ENCODE measurements at places on chromosomes 2 and 18. TPM values are rescaled to one million over a fixed set of nuclear protein-coding genes. Genes with fewer than 3 reads are reported as not detected.

GRCh38 chr18:11944252-11944651, 36.1 kb upstream of the MPPE1 start:
- H3K4me3 ChIP-seq = no peak overlapping the region
- DNase-seq = no peak
- no peaks in the 10 kb centered on the region for H3K36me3 ChIP-seq
- H3K27ac ChIP-seq = no peak overlapping the region

- H3K27ac ChIP-seq = no peak overlapping the region
- no peak overlapping the region for H3K4me3 ChIP-seq
- no peak for DNase-seq
- H3K27me3 ChIP-seq = no peaks in the 10 kb centered on the region
- no peaks in the 10 kb centered on the region for H3K36me3 ChIP-seq
Observed at GRCh38 chr2:172351586-172351985, 75.8 kb upstream of the ITGA6 start.

- H3K36me3 ChIP-seq = no peaks in the 10 kb centered on the region
- no peaks in the 10 kb centered on the region for H3K27me3 ChIP-seq
- DNase-seq = peak; percentile 0
- H3K27ac ChIP-seq = no peak overlapping the region
- no peak overlapping the region for H3K4me3 ChIP-seq
Observed at GRCh38 chr2:23009545-23010149, 375.3 kb upstream of the KLHL29 start.

Gene SDC1
- total RNA-seq = 74.3 TPM

- peak; percentile 20 for DNase-seq
- H3K4me1 ChIP-seq = no peaks in the 10 kb centered on the region
- H3K27me3 ChIP-seq = no peaks in the 10 kb centered on the region
- peaks cover 20% of the 10 kb centered on the region for H3K36me3 ChIP-seq
Observed at GRCh38 chr2:222609381-222609780, 46.5 kb downstream of the FARSB start.

GRCh38 chr18:22667616-22668422, 250.1 kb upstream of the CTAGE1 start:
- H3K4me1 ChIP-seq = peaks cover 26% of the 10 kb centered on the region
- peak; percentile 99 for DNase-seq
- H3K27me3 ChIP-seq = no peaks in the 10 kb centered on the region

- peak; percentile 14 for DNase-seq
- no peak overlapping the region for H3K27ac ChIP-seq
- no peaks in the 10 kb centered on the region for H3K27me3 ChIP-seq
- H3K4me3 ChIP-seq = no peak overlapping the region
- peaks cover 10% of the 10 kb centered on the region for H3K36me3 ChIP-seq
Observed at GRCh38 chr2:148238561-148238960, 217.7 kb downstream of the MBD5 start.

Gene TRIB2
- 28.6 TPM for total RNA-seq

DNA sequence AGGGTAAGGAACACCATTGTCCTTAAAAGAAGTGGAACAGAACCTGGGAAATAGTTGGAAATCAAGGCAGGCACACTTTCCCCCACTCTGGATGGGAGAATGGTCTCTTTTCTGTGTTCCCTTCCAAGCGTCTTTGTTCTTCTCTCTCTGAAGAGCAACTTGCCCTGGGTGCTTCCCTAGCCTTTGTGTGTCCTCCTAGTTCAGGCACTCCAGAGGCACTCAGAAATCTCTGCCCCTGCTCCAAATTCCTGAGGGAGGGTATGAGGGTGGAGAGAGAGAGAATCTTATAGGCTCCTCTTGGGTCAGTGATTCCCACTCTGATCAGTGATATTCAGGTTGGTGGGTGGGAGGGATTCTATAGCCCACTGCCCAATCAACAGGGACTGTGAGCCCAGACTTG, 8.8 kb upstream of the SIX2 start:
- no peaks in the 10 kb centered on the region for H3K36me3 ChIP-seq
- H3K27me3 ChIP-seq = peaks cover 78% of the 10 kb centered on the region
- no peak overlapping the region for H3K4me3 ChIP-seq
- peaks cover 12% of the 10 kb centered on the region for H3K4me1 ChIP-seq
- no peak for DNase-seq

DNA sequence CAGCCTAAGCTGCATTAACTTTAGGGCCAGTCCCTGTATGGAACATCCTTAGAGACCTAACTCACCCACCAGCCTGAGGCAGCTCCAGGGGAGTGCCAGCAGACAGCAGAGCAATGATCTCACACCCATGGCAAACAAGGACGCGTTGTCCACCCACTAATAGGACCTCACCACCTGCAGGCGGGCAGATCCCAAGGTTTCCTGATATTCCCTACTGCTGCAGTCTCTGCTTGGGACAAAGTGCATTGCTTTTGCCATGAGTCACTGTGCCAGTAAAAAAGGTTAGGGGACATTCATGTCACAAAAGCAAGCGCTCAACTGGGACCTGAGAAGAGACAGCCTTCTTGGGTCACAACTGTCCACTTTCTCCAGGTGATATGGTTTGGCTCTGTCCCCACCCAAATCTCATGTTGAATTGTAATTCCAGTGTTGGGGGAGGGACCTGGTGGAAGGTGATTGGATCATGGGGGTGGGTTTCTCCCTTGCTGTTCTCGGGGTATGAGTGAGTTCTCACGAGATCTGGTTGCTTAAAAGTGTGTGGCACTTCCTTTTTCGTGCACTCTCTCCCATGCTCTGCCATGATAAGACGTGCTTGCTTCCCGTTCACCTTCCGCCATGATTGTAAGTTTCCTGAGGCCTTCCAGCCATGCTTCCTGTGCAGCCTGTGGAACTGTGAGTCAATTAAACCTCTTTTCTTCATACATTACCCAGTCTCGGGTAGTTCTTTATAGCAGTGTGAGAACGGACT, 160.2 kb downstream of the MIB1 start:
- H3K27me3 ChIP-seq = no peaks in the 10 kb centered on the region
- H3K4me1 ChIP-seq = no peaks in the 10 kb centered on the region
- no peak overlapping the region for H3K27ac ChIP-seq
- no peaks in the 10 kb centered on the region for H3K36me3 ChIP-seq
- no peak overlapping the region for H3K4me3 ChIP-seq

DNA sequence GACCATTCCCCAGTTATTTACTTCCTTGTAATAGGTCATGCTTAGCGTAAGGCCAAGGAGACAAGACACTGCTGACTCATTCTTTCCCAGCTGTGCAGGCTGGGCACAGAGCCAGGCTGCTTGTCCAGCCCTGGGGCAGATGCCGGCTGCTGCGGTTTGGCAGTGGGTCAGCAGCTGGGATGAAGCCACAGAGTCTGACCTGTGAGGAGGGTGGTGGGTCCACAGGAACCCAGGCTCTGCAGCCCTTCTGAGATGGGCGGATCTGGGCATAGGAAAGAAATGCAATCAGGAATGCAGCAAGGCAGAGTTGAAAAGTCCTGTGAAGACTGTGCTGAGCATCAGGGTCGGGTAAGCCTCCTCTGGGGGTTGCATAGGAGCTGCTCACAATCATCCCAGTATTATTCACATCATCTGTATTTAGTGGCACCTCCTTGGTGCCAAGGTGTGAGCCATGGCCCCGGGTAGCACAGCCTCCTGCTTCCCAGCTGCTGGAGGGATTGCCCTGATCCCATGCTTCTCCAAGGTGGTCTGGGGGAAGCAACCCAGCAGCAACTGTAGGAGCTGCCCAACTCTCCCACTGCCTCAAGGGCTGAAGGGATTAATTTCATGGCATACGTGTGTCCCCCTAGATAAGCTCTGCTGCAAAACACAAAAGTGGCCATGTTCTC, 139.0 kb downstream of the DDX1 start:
- H3K27me3 ChIP-seq = peaks cover 33% of the 10 kb centered on the region
- no peak overlapping the region for H3K27ac ChIP-seq
- peaks cover 27% of the 10 kb centered on the region for H3K4me1 ChIP-seq
- peak; percentile 95 for DNase-seq
- no peaks in the 10 kb centered on the region for H3K36me3 ChIP-seq

- H3K27ac ChIP-seq = no peak overlapping the region
- no peaks in the 10 kb centered on the region for H3K4me1 ChIP-seq
- no peak overlapping the region for H3K4me3 ChIP-seq
- no peaks in the 10 kb centered on the region for H3K36me3 ChIP-seq
- no peak for DNase-seq
- no peaks in the 10 kb centered on the region for H3K27me3 ChIP-seq
Observed at GRCh38 chr2:177114712-177115111, 97.9 kb upstream of the HNRNPA3 start.

GRCh38 chr18:3058328-3059191, 45.6 kb upstream of the LPIN2 start:
- DNase-seq = no peak
- H3K27ac ChIP-seq = no peak overlapping the region
- no peaks in the 10 kb centered on the region for H3K36me3 ChIP-seq
- H3K4me1 ChIP-seq = no peaks in the 10 kb centered on the region
- no peak overlapping the region for H3K4me3 ChIP-seq
- peaks cover 3% of the 10 kb centered on the region for H3K27me3 ChIP-seq

DNA sequence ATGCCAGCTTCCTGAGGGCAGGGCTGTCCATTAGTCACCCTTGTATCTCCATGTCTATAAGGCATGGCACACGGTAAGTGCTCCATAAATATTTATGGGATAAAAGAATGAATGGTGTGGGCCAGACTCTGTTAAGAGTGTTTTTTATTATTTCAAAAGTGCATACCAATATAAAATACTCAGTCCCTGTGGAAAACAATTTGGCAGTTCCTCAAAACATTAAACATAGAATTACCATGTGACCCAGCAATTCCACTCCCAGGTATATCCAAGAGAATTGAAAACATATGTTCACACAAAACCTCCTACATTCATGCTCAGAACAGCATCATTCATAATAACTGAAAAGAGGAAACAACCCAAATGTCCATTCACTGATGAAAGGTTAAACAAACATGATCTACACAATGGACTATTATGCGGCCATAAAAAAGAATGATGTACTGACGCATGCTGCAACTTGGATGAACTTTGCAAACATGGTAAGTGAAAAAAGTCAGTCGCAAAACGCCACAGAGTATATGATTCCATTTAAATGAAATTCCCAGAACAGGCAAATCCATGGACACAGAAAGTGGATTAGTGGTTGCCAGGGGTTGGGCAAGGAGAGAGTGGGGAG, 69.1 kb upstream of the TCF7L1 start:
- DNase-seq = no peak
- no peaks in the 10 kb centered on the region for H3K36me3 ChIP-seq
- H3K4me1 ChIP-seq = no peaks in the 10 kb centered on the region
- H3K27me3 ChIP-seq = peaks cover 5% of the 10 kb centered on the region
- H3K27ac ChIP-seq = no peak overlapping the region
- no peak overlapping the region for H3K4me3 ChIP-seq

GRCh38 chr2:234401426-234401825, 95.5 kb downstream of the ARL4C start:
- no peaks in the 10 kb centered on the region for H3K36me3 ChIP-seq
- H3K27me3 ChIP-seq = no peaks in the 10 kb centered on the region
- no peak for DNase-seq
- H3K4me1 ChIP-seq = no peaks in the 10 kb centered on the region

DNA sequence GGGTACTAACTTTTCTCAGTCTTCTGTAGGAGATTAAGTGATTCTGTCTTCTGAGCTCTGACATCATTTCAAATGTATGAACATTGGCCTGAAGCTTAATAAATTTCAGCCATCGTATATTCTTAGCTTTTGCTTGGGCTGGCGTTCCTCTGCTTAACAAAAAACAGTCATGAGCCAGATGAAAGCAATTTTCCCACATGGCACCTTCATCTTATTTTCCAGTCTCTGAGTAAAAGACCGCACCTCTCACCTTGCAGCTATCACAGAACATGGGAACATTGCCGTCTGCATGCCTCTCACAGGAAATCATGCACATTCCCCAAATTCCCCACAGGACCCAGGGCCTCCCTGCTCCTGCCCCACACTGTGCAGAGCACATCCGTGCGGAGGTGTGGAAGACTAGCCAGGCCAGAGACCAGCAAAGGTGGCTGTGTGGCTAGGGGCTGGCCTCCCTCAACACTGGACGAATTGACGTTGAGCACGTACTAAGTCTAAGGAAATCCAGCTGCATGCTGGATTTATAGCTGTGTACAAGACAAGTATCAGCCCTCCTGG, 531.8 kb upstream of the ID2 start:
- DNase-seq = peak; percentile 85
- H3K4me1 ChIP-seq = peaks cover 40% of the 10 kb centered on the region
- no peaks in the 10 kb centered on the region for H3K36me3 ChIP-seq

Gene BCL11A
- 32.0 TPM for total RNA-seq

GRCh38 chr2:220586980-220587530, 959.6 kb downstream of the SLC4A3 start:
- no peaks in the 10 kb centered on the region for H3K4me1 ChIP-seq
- H3K27ac ChIP-seq = no peak overlapping the region
- no peaks in the 10 kb centered on the region for H3K36me3 ChIP-seq
- no peak for DNase-seq
- H3K27me3 ChIP-seq = no peaks in the 10 kb centered on the region

- DNase-seq = peak; percentile 65
- no peaks in the 10 kb centered on the region for H3K27me3 ChIP-seq
- no peak overlapping the region for H3K27ac ChIP-seq
- no peak overlapping the region for H3K4me3 ChIP-seq
- peaks cover 21% of the 10 kb centered on the region for H3K4me1 ChIP-seq
Observed at GRCh38 chr18:8423051-8423557, 186.1 kb upstream of the RAB12 start.

Gene TMEM200C
- 11.3 TPM for total RNA-seq

Gene REG3G
- total RNA-seq = not detected

- no peaks in the 10 kb centered on the region for H3K36me3 ChIP-seq
- no peak for DNase-seq
Observed at GRCh38 chr2:45802499-45803138, 151.1 kb downstream of the PRKCE start.

Measured in astrocyte (in vitro differentiated cells and primary cell).